Activated T-helper 2 cell treated with anti-CD3 and anti-CD28 coated beads, Interferon-gamma antibody, Interleukin-2, Interleukin-4, amounts not matched to agents 10 μg/mL and 5 μg/mL and 100 μg/mL, durations not matched to agents 14 hours and 24 hours and 36 hours (primary cell): ENCODE measurements at places on chromosomes 5 and 9. TPM values are rescaled to one million over a fixed set of nuclear protein-coding genes. Genes with fewer than 3 reads are reported as not detected.
A peak's percentile ranks its signal among the peaks of the same experiment; 100 is the strongest.

The CD14 gene
- 0.39 TPM in 2 replicates for total RNA-seq

The EQTN gene
- total RNA-seq, result not detected in 2 replicates

The SPATA6L gene
- 0.21 and 0.68 TPM in 2 replicates for total RNA-seq

The RGS7BP gene
- not detected in 2 replicates for total RNA-seq

The DDX4 gene
- 0.09 TPM in 1 of 2 replicates, not detected in the other for total RNA-seq

The FOXD4L6 gene
- 0.18 TPM in 1 of 2 replicates, not detected in the other for total RNA-seq

The PJA2 gene
- total RNA-seq, result 52.2 and 52.9 TPM in 2 replicates

The LCN2 gene
- not detected in 2 replicates for total RNA-seq

The IQGAP2 gene
- total RNA-seq, result 28.3 and 29.5 TPM in 2 replicates

The MAN2A1 gene
- total RNA-seq, result 33.1 and 33.3 TPM in 2 replicates

The CRAT gene
- total RNA-seq, result 13.6 and 14.3 TPM in 2 replicates

The PCDHA2 gene
- total RNA-seq, result not detected in 2 replicates

DNA sequence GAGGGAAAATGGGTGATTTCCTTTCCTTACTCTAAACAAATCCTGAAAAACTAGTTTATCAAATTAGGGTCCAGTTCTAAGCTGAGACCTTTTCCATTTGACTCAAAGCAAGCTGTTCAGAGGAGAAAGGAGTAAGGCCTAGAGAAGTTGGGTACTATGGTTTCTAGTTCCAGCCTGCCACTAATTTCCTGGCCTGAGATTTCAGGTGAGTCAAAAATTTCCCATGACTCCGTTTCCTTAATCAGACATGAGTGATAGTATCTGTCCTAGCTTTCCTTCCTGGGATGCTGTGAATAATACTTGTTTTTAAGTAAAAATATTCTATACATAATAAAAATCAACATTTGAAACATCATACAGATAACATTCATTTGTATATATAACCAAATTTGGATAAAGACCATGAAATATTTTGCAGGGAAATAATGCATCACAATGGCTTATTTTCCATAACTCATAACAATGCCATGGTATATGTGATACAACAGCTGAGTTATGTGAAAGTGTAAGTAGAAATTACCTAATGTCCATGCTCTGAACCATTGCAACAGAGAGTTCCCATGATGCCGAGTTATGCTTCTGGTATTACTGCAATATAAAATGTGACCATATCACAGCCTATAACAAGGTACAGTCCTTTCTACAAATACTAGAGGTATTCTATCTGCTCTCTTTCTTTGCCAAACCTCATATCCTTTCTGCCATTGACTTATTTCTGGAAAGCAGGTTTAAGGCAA, 142.7 kb downstream of the MLLT3 start:
- DNase-seq, result no peak

DNA sequence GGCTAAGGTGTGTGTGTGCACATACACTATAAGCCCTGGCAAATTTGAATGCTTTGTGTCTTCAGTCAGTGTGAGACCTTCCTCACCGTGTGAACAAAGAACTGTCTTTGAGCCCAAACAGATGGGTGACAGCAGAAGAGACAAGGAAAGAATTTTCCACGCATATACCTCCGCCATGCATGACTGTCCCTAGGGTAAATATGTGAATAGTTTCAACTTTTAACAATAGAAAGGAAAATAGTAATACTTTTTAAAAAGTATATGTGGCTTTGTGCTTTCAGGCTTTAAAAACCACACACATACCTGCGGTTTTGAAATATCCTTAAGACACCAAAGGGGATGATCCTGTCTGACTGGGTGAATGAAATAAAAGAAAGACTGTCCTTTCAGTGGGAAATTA, 438.6 kb upstream of the MPDZ start:
- no peak for DNase-seq

DNA sequence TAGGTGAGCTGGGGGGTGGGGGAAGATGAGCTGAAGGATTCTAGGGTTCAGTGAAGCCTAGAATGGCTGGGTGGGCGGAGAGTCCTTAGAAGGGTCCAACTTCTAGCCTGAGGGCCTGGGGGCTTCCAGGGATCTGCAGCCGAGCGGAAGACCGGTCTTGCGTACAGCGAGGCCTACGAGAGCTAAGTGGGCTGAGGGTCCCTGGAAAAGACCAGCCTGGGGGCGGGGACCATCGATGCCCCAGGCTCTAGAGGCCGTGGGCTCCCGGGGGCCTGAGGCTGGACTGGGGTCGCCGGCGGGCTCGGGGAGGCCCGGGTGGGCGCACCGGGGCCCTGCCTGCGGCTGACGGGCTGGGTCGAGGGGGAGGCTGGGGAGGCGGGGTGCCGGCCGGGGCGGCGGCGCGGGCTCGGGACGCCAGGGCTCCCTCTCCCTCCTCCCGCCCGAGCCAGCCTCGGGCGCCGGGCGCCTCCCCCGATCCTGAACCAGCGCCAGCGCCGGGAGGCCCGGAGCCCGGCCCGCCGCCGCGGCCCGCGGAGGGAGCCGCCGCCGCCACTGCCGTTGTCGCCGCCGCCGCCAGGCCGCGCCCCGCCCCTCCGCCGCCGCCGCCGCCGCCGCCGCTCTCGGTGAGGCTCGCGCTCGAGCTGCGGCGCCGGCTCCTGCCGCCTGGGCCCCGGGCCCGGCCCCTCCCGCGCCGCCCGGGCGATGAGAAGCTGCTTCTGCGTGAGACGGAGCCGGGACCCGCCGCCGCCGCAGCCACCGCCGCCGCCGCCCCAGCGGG, at the start of gene MVB12B:
Gene MVB12B, plus strand, starts transcription at position 602 of the 778 bp plus-strand sequence. Its CDS starts 101 bp downstream, at position 703.
- DNase-seq, result peak; percentile 25

DNA sequence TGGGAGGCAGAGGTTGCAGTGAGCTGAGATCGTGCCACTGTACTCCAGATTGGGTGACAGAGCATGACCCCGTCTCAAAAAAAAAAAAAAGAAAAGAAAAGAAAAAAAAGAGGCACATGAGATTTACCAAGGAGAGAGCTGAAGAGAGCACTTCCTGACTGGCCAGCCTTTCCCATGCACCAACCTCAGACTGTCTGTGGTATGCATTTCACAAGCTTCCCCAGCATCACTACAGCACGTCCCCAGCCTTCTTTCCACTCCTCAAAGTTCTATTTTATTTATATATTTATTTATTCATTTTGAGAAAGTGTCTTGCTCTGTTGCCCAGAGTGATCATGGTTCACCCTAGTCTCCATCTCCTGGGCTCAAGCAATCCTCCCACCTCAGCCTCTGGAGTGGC, 13.6 kb upstream of the FUBP3 start:
- no peak for DNase-seq

- no peak for DNase-seq
Observed at GRCh38 chr9:19552282-19553105, 143.7 kb downstream of the ACER2 start.

DNA sequence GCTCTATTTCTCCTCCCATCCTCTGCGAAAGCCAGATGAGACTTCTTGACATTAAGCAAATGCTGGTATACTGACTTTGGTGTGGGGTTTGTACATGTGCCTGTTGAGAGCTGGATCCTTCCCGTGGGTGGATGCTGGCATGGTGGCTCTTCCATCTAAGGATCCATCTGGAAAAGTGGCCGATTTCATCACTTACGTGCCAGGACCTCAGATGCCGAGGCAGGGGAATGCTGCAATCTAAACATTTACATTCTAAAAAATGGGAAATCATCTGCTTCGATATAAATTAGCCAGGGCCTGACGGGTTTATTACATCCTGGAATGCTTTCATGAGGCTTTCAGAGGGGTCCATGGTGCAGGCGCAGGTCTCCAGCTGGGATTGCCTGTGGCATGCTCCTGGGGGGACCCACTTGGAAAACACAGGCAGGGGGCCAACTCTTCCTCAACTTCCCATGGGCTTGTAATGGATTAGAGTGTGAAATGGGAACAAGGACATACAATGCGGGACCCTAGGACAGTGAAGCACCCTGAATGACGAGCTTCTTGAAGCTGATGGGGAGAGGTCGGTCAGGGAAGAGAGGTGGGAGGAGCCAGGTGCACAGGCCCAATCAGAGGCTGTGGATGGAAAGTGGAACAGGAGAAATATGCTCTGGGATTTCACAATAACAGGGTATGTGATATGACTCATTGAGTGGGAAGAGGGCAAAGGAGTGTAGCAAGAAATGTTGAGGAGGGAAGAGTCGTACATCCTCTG, 105.5 kb upstream of the PITX1 start:
- no peak for DNase-seq

- no peak for DNase-seq
Observed at GRCh38 chr5:158032246-158032645, 173.3 kb upstream of the CLINT1 start.

DNA sequence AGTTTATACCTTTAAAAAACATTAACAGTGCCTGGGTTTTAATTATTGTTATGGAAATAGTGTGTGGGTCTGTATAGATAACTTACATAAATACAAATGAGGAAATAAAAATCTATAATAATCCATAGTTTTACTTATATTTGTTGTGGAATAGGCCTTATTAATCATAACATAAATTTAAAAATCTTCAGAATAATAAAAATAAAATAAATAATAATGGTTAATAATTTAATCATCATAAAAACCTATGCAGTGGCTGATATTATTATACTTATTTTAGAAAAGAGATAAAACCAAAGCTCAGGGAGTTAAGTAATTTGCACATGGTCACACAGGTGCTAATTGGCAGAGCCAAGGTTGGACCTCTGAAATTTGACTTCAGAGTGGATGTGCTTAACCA, 785.3 kb upstream of the SEMA6A start:
- no peak for DNase-seq

DNA sequence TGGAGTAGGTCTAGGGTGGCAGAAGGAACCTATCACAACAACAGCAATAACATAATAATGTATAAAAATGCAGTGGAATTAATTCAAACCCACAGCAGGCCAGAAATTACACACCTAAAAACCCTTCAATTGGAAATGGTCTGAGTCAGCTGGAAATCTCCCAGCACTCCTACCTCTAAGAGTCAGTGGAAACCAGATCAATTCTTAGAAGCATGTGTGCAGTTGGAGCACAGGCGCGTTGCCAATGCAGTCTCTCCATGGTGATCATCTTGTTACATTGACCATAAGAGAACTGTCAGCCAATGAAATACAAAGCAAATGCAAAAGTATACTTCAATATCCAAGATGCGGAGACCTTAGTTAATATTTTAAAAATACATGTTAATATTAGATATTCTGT, 15.1 kb upstream of the CSNK1G3 start:
- no peak for DNase-seq

GRCh38 chr9:33867747-33868439, 50.9 kb downstream of the UBE2R2 start:
- no peak for DNase-seq

- DNase-seq, result no peak
Observed at GRCh38 chr5:33330426-33330825, 110.3 kb upstream of the TARS1 start.

GRCh38 chr9:125443367-125443766, 181.7 kb downstream of the GAPVD1 start:
- DNase-seq, result no peak

DNA sequence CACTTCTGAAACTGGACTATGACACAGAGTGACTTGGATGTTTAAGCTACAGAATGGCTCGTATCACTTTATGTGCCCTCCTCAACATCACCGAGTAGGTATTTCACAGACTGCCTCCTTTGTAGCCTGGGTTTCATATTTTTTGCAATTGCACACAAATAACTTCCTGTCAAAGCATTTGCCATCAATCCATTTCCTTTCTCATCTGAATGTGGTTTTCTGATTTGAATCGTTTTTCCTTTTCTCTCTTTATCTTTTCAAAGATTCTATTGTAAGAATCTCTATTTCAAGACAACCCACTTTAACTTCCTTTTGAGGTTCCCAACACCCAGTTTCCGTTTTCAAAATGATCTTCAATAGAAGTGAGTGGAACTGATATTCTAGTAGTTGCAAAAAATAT, 563.8 kb upstream of the ARRDC3 start:
- DNase-seq, result no peak

GRCh38 chr9:126058591-126058990, 268.0 kb upstream of the MVB12B start:
- no peak for DNase-seq

DNA sequence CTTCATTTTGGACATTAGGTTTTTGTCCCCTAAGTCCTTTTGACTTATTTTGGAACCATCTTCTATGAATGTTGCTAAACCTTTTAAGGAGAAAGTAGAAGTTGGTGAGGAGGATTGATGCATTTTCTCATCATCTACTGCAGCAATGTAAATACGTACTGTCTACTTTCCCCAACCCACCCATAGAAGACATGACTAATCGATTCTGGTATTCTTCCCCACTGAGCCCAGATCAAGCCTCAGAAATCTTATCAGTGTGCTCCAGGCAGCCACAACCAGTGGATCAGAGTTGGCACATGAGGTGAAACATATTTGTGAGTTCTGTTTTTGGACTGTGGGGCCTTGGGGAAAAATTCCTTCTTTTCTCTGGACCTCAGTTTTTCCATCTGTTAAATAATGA, 57.7 kb downstream of the FGF18 start:
- DNase-seq, result no peak

- no peak for DNase-seq
Observed at GRCh38 chr9:19101203-19101602, 1.5 kb downstream of the HAUS6 start.

- no peak for DNase-seq
Observed at GRCh38 chr9:38422555-38423260, 1.5 kb downstream of the IGFBPL1 start.

- no peak for DNase-seq
Observed at GRCh38 chr5:143033535-143034250, 263.5 kb downstream of the ARHGAP26 start.

GRCh38 chr5:142722896-142723295, 37.0 kb upstream of the FGF1 start:
- DNase-seq, result no peak
